Stimulated activated CD8-positive, alpha-beta memory T cell treated with anti-CD3 and anti-CD28 coated beads, Interleukin-7, amount 100 ng/mL, for 48 hours (primary cell): ENCODE measurements at places on chromosomes 6 and 20.

GRCh38 chr20:10639737-10640556, 33.9 kb downstream of the JAG1 start:
- DNase-seq, result no peak

- no peak for DNase-seq
Observed at GRCh38 chr20:62366370-62367135, 559 bp downstream of the LAMA5 start.

GRCh38 chr20:51563486-51564332, 21.2 kb upstream of the NFATC2 start:
- DNase-seq, result no peak

- no peak for DNase-seq
Observed at GRCh38 chr6:9482030-9482738, 932.7 kb downstream of the TFAP2A start.

DNA sequence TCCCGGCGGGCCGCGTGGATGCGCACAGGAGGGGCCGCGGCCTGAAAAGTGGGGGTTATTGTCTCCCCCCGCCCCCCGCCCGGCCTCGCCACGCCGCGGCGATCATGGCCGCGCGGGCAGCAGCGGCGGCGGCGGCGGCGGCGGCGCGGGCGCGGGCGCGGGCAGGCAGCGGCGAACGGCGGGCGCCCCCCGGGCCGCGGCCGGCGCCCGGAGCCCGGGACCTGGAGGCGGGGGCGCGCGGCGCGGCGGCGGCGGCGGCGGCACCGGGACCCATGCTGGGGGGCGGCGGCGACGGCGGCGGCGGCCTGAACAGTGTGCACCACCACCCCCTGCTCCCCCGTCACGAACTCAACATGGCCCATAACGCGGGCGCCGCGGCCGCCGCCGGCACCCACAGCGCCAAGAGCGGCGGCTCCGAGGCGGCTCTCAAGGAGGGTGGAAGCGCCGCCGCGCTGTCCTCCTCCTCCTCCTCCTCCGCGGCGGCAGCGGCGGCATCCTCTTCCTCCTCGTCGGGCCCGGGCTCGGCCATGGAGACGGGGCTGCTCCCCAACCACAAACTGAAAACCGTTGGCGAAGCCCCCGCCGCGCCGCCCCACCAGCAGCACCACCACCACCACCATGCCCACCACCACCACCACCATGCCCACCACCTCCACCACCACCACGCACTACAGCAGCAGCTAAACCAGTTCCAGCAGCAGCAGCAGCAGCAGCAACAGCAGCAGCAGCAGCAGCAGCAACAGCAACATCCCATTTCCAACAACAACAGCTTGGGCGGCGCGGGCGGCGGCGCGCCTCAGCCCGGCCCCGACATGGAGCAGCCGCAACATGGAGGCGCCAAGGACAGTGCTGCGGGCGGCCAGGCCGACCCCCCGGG, 637 bp downstream of the ARID1B start:
- peak; percentile 26 for DNase-seq

- DNase-seq, result no peak
Observed at GRCh38 chr20:45346851-45347250, 1.4 kb downstream of the SDC4 start.

- no peak for DNase-seq
Observed at GRCh38 chr6:149059557-149059956, 258.0 kb upstream of the TAB2 start.

- DNase-seq, result no peak
Observed at GRCh38 chr20:51156041-51156982, 133.4 kb upstream of the KCNG1 start.

- no peak for DNase-seq
Observed at GRCh38 chr20:19913349-19913748, 103.8 kb upstream of the NAA20 start.

DNA sequence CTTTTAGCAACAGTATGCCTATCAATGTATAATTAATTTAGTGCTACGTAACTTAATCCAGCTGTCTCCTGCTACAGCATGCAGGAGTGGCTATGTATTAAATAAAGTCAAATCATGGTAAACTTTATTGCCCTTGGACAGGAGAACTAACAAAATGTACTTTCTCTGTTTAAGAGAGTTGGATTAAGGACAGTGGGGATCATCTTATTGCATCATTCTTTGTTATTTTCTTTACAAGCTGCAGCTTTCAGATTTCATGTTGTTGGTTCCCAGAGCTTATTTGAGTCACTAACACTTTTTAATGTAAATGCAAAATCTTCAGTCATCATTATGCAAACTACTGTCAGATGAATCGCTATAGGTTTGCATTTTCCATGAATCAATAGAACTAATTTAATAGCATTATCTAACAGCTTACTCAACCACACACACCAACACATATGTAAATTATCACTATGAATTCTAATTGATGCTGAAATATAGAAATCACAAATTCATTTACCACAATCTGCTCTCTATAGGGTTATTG, 424.7 kb downstream of the MMUT start:
- no peak for DNase-seq

DNA sequence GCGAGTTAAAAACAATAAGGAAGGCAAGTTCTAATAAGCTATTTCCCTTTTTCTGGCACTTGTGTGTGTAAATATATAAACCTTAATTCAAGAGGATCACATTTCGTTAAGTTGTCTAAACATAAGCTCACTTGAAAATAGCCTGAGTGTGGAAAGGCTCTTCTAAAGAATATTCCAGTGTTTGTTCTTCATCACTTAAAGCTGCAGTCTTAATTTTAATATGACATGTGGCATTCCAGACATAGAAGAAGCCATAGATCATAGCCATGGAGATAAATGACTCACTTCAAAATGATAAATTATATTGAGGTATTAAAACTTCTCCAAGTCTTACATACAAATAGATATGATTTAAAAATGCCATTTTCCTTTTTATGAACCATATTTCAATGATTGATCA, 42.1 kb downstream of the IYD start:
- no peak for DNase-seq

GRCh38 chr6:121748376-121748775, 312.9 kb downstream of the GJA1 start:
- DNase-seq, result no peak

DNA sequence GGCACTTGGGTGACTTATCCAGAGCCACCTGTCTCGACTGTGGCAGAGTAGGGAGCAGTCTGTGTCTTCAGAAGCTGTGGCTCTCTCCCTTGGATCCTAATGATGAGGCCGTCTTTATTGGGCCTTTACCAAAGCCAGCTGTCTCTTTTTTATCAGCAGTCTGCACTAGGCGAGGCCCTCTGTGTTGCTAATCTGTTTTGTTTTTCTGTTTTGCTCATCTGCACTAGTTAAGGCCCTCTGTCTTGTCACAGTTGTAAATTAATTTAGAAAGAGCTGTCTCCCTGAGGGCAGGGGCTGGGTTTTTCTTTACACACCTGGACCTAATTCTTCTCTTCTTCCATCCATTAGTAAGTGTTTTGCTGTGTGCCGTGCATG, 45.0 kb downstream of the CDS2 start:
- DNase-seq, result no peak

DNA sequence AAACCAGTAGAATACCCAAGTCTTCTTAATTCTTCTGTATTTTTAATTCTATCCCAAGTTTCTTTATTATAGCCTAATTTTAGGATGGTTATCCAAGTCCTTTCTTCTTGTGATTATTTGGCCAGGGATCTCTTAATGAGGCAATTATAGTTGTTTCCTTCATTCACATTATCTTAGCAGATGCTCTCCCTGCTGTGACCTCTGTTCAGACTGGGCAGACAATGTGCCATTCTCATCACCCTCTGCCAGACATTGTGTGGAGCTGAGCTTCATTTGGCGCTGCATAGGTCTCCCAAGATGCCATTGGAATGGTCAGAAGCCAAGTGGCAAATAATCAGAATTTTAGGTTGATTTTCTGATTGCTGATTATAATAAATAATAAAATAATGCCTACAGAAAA, 79.4 kb downstream of the LIN28B start:
- no peak for DNase-seq

DNA sequence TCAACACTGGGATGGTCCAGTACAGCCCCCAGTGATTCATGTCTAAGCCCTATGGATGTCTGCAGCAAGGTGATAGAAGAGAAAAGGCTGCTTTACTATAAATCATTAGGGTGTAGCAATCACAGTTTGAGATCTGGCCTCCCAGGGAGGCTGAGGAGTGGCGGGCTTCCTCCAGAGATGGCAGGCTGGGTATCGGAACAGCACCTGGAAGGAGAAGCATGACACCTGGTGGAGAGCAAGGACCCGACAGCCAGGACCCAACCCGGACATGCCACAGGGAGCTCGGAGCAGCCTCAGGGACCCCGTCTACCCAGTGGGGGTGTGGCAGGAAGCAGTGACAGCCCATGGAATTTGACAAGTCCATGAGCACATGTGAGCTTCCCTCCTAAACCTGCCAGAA, 114.8 kb upstream of the CD93 start:
- no peak for DNase-seq

GRCh38 chr6:51608932-51609331, 478.5 kb downstream of the PKHD1 start:
- no peak for DNase-seq

DNA sequence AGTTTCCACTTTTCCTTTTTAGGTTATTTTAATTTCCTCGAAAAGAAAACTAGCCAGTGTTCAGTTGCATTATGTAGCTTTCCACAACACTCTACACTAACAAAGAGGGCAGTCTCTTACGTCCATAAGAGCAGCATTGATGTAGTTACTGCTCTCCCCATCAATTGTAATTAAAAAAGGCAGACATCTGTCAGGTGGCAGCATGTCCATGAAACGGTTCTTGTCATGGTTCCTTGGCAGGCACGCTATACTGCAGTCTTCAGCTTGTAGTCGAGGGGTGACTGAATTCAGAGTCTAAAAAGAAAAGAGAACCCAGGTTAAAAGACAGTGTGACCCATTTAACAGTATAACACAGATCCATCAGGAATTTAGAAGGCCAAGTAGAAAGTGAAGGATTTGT, 80.1 kb upstream of the THEMIS start:
- DNase-seq, result no peak
